Activated CD4-positive, alpha-beta T cell treated with anti-CD3 and anti-CD28 coated beads, Interleukin-2, Interleukin-6, amounts not matched to agents 100 ng/mL and 50 ng/mL, durations not matched to agents 16 hours and 8 hours (primary cell): ENCODE measurements at places on chromosomes 13 and 19.

- peak; percentile 50 for DNase-seq
Observed at GRCh38 chr13:41905600-41906254, 55.2 kb downstream of the VWA8 start.

GRCh38 chr13:106614874-106615273, 46.9 kb upstream of the ARGLU1 start:
- no peak for DNase-seq

DNA sequence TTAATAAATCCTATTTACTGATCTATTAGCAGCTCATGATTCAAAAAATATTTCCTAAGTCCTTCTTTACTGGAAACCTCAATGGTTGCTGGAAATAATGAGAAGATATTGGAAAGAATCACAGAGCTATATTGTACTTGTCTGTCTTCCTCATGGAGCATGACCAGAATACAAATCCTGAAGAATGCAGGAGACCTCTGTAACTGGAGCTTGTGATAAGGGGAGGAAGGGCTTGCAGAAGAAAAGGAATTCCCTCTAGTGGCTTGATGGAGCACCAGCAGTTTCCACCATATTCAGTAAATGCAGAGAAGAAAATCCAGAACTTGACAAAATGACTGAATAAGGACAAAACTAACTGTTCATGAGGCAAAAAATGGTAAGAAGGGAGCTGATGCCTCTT, 1333.1 kb downstream of the EFNB2 start:
- no peak for DNase-seq

DNA sequence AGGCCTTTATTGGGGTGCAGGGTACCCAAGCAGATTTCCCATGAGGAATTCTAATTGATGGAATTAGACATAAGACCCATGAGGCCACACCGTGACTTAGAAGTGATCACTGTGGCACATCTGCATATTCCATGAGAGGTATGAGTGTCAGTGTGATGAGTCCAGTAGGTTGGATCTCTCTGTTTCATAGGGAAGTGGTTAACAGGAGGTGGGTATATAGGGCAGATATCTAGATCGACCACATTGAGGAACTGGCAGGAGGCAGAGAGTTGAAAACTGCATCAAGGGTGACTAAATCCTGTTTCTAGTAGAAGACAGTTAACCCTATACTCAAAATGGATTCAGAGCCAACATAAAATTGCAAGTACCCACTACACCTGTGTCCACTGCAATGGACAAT, 68.6 kb upstream of the MIR17HG start:
- no peak for DNase-seq

- DNase-seq = no peak
Observed at GRCh38 chr13:106326751-106327150, 208.7 kb downstream of the EFNB2 start.
